ENCODE measurements at places on chromosomes 1 and 21.

- no peak for DNase-seq
Observed at GRCh38 chr1:157695417-157695816, 5.2 kb downstream of the FCRL3 start.

- DNase-seq, result no peak
Observed at GRCh38 chr1:198771563-198772153, 132.8 kb downstream of the PTPRC start.

- DNase-seq, result no peak
Observed at GRCh38 chr21:18253221-18253620, 8.6 kb downstream of the CHODL start.

- no peak for DNase-seq
Observed at GRCh38 chr1:102884238-102884637, 224.1 kb downstream of the COL11A1 start.

- DNase-seq, result no peak
Observed at GRCh38 chr1:107323784-107324183, 182.9 kb downstream of the NTNG1 start.

- no peak for DNase-seq
Observed at GRCh38 chr21:32100423-32100822, 178.4 kb downstream of the MIS18A start.

DNA sequence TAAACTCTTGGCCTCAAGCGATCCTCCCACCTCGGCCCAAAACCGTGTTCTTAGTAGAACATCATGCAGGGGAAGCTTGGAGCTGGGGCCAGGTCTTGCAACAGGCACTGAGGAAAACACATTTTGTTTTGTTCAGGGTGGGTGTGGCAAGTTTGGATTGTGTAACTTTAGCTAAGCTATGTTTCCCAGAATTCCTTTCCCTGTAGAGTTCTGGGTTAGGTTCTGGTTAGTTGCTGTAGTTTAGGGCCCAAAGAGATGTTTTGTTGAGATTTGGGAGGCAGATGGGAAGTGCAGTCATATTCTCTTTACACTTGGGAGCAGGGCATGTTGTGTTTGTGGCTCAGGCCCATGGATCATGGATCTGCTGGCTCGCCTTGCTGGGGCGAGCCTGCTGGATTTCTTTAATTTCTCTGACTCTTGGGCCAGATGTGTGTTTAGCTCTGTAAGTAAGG is 24.0 kb downstream of the PLA2G5 start:
- DNase-seq, result no peak

- no peak for DNase-seq
Observed at GRCh38 chr1:72911656-72912055, 629.3 kb upstream of the NEGR1 start.

DNA sequence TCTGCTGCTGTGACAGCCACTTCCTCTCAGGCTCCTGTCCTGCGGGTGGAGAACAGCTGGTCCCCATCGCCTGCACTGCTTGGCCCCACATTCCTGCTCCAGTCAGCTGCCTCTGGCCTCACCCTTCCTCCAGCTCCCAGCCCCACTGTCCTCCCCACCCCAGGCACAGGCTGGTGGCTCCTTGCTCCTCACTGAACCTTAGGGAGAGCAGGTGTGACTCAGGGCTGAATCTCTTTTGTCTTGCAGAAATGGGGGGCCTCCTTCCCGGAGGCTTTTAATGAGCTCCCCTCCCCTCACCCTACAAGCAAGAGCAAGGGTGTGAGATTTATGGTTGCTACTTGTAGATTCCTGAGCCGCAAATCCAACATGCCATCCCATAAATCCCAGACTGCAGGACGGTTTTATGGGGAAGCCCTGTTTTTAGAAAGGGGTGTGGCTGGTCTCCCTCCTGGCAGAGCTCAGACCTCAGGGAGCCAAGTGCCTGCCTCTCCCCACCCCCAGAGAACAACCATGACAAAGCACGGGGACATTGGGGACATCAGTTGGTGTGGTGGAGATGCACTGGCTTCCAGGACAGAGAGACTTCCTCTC is 15.2 kb downstream of the CDK18 start:
- no peak for DNase-seq

- no peak for DNase-seq
Observed at GRCh38 chr21:27269644-27270043, 302.8 kb upstream of the ADAMTS5 start.

- DNase-seq, result no peak
Observed at GRCh38 chr1:226915672-226915995, 24.5 kb upstream of the COQ8A start.

DNA sequence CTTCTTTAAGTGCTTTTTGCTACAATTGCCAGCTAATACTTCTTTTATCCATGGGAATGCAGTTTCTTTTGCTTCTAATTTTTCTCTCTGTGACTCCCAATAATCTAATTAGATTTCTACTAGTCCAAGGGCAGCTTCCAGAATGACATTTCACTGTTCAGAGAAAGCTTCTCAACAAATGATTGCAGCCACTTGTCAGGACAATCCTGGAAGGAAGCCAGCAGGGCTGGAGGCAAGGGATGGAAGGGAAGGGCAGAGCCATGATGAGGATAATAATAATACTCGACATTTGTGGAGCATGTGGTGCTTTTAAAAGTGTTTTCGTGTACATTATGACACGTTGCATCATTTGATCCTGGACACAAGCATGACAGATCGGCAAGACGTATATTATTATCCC is 19.4 kb downstream of the F11R start:
- no peak for DNase-seq

- DNase-seq, result no peak
Observed at GRCh38 chr1:197876894-197877293, 25.5 kb upstream of the C1orf53 start.

GRCh38 chr1:202034683-202035462 is 24.5 kb downstream of the ELF3 start:
- no peak for DNase-seq

- no peak for DNase-seq
Observed at GRCh38 chr1:227560393-227561173, 2.8 kb upstream of the ZNF678 start.

DNA sequence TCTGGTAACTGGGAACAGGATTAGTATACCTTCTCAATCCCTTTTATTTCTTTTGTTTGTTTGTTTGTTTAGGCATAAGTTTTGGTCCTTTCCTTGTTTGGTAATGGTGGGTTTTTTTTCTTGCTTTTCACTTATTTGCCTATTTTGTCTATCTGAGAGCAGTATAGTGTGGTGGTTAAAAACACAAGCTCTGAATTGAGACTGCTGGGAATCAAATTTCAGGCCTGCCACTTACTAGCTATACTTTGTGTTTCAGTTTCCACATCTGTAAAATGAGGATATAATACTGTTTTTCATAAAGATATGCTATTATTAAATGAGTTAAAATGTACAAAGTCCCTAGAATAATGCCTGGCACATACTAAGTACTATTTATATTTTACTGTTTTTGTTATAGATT is 81.6 kb upstream of the IVNS1ABP start:
- DNase-seq, result no peak

GRCh38 chr1:22229379-22229778 is 86.5 kb upstream of the WNT4 start:
- DNase-seq, result no peak

DNA sequence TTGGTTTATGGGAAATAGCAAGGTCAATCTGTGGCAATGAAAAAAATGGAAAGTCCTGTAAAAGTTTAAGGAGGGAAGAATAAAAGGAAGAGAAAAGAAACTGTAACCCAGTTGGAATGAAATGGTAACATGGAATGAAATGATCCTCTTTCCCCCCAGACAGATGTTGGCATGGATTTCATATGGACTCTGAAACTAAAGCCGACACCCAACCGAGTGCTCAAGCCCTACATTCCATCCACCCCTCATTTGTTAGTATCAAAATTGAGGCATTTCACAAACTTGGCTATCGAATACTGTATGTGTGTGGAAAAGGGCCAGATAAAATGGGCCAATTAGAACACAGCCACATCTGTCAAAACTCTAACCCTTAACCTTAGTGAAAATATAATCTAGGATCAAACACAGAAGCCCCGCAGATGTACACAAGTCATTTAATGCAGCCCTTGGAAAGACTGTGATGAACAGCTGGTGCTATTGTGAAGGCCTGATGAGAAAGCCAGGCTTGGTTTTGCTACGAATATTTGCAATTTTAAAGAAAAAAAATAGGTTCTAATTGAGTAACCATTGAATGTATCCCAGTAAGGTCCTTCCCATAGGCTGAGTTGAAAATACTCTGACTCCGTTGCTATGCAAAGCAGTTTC is 72.6 kb upstream of the RGL1 start:
- DNase-seq, result no peak

Measured in activated naive CD4-positive, alpha-beta T cell (primary cell).